ENCODE measurements at places on chromosomes 2 and 18.

DNA sequence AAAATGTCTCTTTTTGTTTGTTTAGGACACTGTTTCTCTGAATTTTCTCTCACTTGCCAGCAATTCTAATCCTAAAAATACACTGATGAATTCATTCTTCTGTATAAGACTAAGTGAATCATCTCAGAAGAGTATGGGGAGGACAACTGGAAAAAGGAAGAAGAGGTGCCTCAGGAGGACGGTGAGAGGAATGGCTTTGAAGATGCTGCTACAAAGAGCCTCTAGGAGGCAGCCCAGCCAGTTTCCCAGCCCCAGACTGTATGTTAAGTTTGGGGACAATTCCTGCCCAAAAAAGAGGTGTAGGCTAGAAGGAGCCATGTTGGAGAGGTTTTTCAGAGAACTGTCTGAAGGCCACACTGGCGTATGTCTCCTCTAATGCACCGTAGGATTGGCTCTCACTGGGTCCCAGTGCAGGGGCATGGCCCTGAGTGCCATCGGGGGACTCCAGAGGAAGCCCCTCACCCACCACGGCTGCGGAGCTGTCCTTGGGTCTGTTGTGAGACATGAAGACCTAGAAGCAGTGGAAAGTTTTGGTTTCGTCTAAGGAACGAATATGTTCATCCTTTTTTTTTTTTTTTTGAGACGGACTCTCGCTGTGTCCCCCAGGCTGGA lies 3.1 kb upstream of the SDC1 start:
- no peak for DNase-seq

GRCh38 chr2:64234785-64235184 lies 90.6 kb upstream of the PELI1 start:
- no peak for DNase-seq

GRCh38 chr18:76429262-76430126 lies 65.5 kb downstream of the ZNF516 start:
- DNase-seq = no peak

DNA sequence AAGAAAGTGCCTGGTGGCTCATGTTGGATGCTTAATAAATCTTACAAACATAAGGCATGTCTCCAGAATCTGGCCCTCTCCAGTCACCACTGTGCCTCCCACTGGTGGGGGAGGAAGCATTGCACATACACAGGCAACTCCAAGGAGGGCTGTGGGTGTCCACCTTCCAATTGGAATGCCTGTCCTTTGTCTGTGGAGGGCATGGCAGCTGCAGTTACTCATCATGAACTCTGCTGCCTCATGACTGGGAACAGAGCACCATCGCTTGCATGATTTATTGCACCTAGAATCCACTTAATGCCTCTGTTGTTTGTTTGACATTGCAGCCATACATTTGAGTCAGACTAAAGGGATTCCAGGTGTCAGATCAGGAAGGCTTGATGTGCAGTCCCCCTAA lies 278.9 kb downstream of the PRKCE start:
- DNase-seq = no peak

GRCh38 chr2:145411493-145411892 lies 891.6 kb upstream of the ZEB2 start:
- no peak for DNase-seq

GRCh38 chr2:66030553-66030952 lies 404.4 kb upstream of the MEIS1 start:
- no peak for DNase-seq

DNA sequence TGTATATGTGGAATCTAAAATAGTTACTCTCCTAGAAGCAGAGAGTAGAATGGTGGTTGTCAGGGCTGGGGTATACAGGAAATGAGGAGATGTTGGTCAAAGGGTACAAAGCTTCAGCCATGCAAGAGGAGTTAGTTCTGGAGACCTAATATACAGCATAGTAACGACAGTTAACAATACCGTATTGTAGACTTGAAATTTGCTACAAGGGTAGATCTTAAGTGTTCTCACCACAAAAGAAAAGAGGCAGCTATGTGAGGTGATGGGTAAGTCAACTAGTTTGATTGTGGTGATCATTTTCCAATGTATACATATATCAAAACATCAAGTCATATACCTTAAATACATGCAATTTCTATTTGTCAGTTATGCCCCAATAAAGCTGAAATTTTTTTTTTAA lies 98.2 kb upstream of the CYP1B1 start:
- no peak for DNase-seq

DNA sequence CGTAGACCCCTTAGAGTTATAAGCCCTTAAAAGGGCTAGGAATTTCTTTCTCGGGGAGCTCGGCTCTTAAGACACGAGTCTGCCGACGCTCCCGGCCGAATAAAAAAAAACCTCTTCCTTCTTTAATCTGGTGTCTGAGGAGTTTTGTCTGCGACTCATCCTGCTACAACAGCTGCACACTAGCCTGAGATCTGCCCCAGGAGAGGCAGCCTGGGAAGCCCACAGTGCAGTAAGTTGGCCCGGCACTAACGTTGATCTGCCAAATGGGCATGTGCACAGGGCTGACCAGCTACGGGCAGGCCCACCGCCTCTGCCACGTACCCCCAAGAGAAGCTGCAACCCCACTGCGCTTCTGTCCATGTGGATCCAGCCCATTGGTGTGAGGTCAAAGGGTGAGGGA lies 8.4 kb upstream of the LIMS2 start:
- DNase-seq = no peak

DNA sequence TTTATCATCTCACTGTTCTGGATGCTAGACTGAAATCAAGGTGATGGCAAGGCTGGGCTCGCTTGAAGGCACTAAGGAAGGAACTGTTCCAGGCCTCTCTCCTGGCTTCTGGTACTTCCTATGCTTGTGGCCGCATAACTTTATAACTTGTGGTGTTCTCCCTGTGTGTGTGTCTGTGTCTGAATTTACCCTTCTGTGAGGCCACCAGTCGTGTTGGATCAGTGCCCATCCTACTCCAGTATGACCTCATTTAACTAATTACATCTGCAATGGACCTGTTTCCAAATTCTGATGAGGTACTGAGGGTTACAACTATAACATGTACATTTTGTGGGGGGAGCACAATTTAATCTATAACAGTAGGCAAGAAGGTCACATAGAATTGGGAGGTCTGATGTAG lies 41.6 kb downstream of the LYPD6B start:
- no peak for DNase-seq

- no peak for DNase-seq
Observed at GRCh38 chr2:208545403-208546042, 138.9 kb downstream of the PTH2R start.

DNA sequence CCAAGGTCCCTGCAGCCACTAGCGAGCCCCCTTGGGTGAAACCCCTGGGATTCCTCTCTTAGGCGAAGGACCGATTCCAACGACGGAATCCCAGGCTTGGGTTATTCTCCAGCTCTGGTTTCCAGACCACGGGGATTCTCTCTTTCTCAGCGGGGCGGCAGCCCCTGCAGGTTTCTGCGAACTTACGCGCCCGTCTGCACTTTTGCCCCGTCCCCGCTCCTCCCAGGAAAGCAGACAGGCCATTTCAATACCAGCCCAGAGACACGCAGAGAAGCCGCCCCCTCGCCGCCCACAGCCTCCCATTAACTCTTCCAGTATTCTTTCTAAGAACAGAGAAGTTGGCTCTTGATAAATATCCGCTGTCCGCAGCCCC lies 1.2 kb downstream of the CBLN2 start:
- DNase-seq = no peak

All from hematopoietic multipotent progenitor cell treated with erythropoietin and hydrocortisone succinate and interleukin-3 and kit ligand, for 15 days (in vitro differentiated cells).